ENCODE measurements at places on chromosomes 11 and 22. TPM values are rescaled to one million over a fixed set of nuclear protein-coding genes. Genes with fewer than 3 reads are reported as not detected.

CARD16 gene
- 6.6 TPM for total RNA-seq

RASD2 gene
- total RNA-seq = 3.5 TPM

OR51E2 gene
- total RNA-seq = not detected

DNA sequence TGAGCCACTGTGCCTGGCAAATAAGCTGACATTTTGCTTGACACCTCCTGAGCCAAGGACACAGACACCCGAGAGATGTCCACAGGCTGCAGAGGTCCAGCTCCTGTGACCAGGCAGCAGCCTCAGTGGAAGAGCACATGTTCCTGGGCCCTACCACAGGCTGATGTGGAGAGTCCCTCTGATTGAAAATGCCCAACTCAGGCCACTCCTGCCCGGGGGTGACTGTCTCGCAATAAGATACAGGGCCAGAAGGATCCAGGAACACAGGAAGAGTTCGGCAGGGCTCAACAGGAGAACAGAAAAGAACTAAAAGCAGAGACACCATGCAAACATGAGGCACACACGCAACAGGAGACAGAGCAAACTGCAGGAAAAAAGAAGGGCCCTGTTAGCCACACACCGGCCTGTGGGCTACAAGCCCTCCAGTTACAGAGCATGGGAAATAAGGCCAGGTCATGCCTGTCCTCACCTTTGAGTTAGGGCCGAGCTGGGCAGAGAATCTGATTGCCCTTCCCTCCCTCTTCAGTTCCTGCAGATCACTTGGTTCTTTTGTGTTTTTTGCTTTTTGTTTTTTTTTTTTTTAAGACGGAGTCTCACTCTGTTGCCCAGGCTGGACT, 28.3 kb upstream of the MALAT1 start:
- no peak for DNase-seq

Data from cardiac septum (tissue), 1 donor.